Foreskin fibroblast (primary cell): ENCODE measurements at places on chromosomes 16 and 17.
A peak's percentile ranks its signal among the peaks of the same experiment; 100 is the strongest.

DNA sequence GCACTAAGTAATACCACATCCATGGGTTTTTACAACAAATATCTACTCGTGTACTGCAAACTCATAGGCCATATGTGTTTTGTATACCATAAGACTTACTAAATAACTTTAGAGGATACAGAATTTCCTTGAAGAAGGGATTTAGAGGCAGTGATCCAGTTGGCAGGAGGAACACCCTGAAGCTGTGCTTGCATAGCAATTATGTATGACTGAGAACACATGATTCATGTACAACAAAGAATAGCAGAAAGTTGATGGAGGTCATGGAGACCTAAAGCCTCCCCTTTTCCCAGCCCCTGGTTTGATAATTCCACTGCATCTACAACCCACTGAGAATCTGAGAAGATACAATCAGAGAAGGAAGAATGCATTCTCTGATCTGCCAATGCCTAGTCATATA is 83.8 kb upstream of the PMFBP1 start:
- peak; percentile 66 for DNase-seq

DNA sequence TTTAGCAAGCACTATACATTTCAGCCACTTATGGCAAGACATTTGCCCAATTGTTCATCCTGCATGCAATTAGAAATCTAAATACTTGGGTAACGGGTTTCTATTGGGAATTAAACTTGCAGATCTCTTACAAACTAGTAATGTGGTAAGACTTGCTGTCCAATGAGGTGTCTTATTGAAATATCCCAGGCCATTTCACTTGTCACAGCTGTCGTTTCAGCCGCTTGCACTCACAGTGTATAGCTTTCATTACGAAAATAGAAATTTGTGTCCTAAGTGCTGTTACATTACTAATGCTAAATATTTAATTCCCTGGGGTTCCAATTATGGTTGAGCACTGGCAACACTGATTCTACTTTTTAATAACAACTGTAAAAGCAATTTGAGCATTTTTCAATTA is 40.3 kb upstream of the IRX5 start:
- DNase-seq: no peak

DNA sequence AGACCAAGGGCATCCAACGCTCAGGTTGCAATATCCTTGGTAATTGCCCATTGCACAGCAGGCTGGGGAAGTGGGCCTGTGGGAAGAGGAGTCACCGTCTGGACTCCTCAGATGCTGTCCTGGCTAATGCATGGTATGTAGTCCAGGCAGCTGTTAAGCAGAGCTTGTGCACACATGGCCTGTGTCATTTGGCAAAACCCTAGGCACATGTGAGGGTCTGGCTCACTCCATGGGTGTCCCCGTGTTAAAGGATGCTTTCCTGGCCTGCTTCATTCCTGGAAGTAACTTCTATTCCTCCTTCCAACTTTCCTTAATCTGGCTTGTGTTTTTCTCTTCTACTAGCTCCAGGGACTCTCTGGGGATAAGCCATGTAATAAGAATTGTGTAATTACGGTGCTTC is 378.0 kb upstream of the CA10 start:
- DNase-seq: no peak

DNA sequence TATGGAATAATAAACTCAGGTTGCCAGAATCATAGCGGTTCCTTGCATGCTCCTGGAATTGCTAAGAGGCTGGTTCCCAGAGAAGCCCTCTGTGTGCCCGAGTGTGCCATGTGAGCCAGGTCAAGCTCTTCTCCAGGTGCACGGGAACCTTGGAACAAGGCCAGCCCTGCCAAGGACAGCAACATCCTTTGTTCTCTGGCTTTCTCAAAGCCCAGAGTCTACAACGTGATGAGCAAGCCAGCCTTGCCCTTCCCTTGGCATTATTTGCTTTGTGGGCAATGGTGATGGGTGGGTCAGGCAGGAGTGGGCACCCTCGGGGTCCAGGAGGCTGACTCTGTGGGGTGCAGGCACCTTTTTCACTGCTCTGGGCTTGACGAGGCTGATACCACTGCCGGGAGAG is 14.2 kb upstream of the SEC14L1 start:
- DNase-seq: no peak

- no peak for DNase-seq
Observed at GRCh38 chr17:1830288-1830687, 483 bp downstream of the RPA1 start.

DNA sequence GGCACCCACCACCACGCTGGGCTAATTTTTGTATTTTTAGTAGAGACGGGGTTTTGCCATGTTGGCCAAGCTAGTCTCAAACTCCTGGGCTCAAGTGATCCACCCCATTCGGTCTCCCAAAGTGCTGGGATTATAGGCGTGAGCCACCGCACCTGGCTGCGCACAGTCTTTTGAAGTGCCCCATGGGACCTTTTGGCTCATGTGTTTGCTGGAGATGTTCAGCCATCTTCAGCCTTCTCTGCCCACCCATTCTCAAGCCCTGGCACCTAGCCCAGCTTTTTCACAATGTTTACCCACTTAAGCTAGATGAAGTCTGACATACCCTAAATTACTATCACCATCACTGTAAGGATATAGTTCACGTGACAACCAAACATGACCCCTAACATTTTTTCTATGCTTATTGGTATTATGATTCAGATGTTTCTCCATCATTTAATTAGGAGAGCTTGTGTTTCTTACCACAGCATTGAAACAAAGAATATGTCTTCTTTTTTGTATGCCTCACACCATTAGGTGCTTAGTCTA is 32.3 kb downstream of the PECAM1 start:
- peak; percentile 32 for DNase-seq

GRCh38 chr16:50864386-50864785 is 122.5 kb downstream of the CYLD start:
- DNase-seq: no peak

DNA sequence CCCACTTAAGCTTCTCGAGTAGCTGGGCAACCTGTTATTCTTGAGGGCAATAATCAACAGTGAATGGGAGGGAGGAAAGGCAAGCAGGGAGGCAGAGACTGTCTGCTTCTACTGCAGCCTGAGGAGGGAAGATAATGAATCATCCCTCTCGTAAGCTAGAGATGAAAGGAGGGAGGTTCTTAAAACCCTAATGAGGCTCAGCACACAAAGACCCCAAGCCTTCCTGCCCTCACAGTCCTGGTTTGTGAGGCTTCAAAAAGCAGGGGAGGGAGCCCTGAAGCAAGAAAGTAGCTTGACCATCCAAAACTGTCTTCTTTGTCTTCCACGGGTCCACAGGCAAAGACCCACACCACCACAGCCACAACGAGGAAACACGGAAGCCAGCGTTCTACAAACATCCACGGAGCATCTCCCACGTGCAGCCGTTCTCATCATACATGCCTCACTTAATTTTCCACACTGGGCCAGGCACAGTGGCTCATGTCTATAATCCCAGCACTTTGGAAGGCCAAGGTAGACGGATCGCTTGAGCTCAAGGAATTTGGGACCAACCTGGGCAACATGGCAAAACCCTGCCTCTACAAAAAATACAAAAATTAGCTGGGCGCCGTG is 1.8 kb downstream of the PIK3R5 start:
- DNase-seq: no peak

DNA sequence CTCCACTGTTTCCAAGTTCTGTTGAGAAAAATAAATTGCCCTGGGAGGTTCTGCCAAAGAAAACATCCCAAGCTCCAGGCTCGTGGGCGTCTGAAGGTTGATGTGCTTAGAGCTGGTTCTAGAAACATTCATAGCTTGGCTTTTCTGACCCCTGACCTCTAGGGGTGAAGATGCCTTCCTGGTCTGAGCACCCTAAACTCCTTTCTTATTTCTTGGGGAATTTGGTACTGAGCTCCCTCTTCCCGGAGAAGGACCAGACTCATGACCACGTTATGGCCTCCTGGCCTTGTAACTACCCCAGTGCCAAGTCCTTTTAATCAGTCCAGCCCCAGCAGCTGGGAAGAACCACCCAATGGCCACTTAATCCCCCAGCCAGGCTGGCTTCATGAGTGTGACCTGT is 66.4 kb downstream of the MYH11 start:
- peak; percentile 25 for DNase-seq
